ENCODE measurements at places on chromosomes 7 and 10.

DNA sequence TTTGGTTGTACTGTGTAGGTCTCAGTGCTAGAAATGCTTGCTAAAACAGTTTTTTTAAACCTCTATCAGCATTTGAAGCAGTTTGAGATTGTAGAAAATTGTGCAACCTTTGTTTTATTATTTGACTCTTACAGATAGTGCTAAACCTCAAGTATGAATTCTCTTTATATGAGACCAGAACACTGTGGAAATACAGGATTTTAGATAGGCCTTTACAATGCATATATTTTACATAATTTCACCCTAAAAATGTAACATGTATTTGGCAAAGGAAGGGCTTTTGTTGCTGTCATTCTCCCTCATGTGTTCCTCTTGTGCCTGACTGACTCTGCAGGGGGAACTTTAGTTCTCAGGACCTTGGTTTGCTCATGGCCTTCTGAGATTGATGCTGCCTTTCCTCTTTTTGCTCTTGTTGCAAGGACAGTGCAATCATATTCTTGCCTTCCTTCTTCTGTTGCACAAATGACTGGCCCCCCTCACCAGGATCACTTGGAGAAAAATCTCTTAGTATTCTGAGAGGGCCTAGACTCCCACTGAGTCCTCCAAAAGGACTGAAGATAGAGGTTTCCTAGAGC, 188.7 kb downstream of the PPP1R9A start:
- DNase-seq: no peak

- no peak for DNase-seq
These were observed 174.4 kb upstream of the PHYHIPL start for GRCh38 chr10:59002011-59002410.

- no peak for DNase-seq
These were observed 6.7 kb upstream of the POLR1F start for GRCh38 chr7:19715499-19715898.

DNA sequence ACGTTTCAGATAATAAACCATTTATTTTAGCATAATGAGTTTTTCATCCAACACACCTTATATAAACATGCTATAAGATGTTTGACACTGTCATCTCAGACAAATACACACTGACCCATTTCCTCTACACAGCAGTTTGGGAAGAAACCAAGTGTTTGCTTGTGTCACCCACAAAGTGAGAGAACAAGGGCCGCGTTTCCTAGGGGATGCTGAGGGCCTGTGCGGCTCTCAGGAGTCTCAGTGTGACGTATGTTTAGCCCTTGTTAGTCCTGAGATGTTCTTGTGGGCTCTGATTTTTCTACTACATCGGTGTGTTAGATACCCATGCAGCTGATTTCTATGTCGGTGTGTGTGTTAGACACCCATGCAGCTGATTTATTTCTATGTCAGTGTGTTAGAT, 266.3 kb downstream of the DIP2C start:
- no peak for DNase-seq

GRCh38 chr7:64997927-64998391, 7.1 kb upstream of the ZNF117 start:
- no peak for DNase-seq

DNA sequence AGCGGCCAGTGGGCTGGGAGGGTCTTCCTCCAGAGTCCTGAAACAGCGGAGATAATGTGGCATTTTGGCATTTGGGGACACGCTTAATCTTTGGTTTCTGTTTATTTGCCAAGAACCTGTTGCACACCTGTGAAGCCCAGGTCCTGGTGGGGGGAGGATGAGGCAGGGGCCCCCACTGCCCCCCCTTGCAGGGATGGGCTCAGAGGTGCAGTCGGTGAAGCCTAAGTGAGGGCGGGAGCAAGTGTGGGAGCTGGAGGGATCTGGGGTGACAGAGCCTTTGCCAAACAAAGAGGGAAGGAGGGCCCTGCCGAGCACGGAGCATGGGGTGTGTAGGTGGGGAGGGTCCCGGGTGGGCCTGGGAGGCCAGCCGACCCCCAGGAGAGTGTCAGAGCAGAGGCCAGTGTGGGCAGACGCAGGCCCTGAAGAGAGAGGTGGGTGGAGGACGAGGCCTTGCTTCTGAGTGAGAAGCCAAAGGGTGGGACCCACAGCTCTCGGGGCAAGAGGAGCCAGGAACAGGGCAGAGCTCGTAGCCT, 62.1 kb upstream of the ADGRA1 start:
- no peak for DNase-seq

DNA sequence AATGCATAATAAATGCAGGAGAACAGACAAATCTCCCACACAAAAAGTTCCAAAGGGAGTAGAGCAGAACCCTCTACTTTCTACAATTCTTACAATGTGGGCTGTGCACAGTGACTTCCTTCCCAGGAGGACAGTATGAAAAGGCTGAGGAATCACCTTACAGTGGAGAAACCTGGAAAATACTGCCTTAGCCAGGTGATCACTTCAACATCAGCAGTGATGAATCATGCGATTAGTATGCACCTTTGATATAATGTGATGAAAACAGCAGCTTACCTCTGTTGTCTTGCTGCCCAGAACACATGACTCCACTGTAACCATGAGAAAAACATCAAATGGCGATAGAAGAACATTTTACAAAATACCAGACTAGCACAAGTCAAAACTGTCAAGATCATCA, 329.7 kb upstream of the POM121L12 start:
- DNase-seq: no peak

DNA sequence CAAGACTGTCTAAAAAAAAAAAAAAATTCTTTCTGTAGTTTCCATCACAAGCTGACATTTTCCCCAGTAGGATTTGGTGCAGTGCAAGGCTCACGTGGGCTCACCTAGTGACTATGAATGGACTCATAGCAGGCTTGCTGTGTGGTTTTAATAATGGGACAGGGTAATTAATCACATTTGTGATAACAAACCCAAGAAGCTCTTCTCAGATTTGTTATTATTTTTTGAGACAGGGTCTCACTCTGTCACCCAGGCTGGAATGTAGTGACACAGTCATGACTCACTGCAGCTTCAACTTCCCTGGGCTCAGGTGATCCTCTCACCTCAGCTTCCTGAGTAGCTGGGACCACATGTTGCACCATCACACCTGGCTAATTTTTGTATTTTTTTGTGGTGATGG, 40.0 kb downstream of the NACAD start:
- DNase-seq: no peak

- DNase-seq: no peak
These were observed 177.5 kb downstream of the DNAJB6 start for GRCh38 chr7:157514306-157514705.

DNA sequence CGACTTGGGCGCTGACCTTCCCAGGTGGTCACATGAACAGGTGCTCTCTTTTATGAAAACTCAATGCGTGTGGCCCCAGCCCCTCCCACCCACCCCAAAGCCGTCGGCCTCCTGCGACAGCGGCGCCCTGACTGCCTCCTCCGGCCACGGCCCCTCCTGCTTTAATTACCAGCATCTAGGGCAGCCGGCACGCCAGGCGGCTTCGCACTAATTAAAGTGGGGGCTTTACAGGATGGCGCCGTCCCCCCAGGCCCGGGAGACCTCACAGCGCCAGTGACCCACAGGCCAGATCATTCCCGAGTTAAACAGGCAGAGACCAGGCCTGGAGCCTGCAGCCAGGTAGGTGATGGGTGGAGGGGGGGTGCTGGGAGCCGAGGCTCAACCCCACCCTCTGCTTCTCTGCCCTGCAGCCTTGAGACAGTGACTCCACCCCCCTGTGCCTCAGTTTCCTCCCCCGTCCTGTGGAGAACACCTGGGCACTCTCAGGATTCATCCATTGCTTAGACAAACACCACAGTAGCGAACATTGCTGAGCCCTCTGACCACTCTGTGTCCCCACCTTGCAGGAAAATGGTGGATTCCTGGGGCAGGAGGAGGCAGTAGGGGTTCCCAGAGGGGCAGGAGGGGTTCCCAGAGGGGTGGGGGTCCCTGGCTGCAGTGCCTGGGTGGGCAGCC, 100.8 kb downstream of the MICALL2 start:
- no peak for DNase-seq
